ENCODE measurements at places on chromosomes 3 and 15.

DNA sequence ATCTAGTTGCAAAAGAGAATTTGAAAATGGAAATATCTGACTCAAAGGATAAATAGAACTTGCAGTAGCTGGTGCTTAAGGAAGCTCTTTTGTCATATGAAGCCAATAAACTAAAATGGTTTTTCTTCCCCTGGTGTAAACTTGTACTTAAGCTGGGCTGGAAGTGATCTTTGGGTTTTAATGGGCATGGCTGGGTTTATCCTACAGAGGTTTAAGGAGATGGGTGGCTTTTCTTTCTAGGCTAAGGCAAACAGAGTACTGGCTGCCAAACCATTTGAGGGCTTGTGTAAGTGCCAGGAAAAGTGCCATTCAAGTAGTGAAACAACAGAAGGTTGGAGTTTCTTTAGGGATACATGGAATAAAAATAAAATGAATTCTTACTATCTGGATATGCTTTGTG is 12.1 kb upstream of the UTS2B start:
- no peak for DNase-seq

DNA sequence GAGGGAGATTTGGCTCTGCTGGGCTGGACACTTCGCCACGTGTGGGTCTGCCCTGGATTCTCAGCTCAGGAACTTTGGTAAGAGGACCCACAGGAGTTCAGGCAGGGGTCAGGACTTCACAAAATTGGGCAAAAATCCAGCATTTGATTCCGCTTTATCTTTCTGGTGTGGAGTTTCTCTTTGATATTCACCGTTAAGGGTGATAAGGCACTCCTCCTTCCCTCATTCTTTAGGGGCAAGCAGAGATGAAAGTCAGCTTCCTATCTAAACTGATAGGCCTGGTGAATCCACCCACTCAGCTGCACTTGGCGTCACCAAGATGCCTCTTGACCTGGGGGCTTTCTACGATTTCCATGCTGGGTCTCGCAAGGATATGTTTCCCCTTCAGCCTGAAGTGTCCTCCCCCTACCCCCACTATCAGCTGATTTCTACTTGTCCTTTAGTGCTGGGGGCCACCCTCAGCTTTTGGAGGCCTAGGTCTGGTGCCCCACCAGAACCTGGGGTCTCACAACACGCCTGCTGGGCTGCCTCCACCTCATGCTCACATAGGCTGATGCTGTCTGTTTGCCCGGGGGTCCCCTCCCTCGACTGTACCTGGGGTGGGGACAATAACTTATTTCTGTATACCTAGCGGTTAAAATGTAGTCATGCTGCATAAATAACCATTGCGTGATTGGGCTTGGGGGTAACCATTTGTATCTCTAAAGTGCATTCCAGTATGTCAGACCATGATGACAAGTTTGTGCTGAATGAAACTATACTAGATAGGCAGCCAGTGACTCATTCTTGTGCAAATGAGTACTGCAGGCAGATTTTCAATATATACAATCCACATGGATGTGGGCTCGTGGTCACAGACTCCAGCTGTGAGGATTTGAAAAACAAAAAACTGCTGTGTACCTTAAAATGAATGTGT is 248.3 kb downstream of the ADAMTS17 start:
- no peak for DNase-seq

GRCh38 chr15:73873889-73874511 is 636 bp downstream of the TBC1D21 start:
- DNase-seq = no peak

GRCh38 chr3:18951333-18951732 is 197.0 kb upstream of the KCNH8 start:
- no peak for DNase-seq

DNA sequence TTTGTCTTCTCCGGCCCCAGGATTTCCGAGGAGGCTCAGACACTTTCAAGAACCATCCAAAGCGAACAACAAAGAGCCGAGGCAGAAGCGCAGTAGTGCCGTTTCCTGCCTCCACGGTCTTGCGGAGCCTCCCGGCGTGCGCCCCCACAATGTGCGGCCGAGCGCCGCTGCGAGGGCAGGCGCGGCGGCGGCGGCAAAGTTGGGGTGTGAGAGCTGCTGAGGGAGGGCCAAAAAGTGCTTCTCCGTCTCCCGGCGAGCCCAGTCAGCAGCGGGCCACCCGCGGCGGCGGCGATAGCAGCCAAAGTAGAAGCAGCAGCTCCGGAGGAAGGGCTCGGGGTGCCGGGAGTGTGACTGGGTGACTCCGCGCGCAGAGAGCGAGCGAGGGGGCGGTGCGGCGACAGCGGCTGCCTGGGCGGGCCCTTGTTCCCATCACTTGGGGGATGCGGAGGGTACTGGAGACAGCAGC is 749.1 kb downstream of the ROBO1 start:
- peak; percentile 17 for DNase-seq

DNA sequence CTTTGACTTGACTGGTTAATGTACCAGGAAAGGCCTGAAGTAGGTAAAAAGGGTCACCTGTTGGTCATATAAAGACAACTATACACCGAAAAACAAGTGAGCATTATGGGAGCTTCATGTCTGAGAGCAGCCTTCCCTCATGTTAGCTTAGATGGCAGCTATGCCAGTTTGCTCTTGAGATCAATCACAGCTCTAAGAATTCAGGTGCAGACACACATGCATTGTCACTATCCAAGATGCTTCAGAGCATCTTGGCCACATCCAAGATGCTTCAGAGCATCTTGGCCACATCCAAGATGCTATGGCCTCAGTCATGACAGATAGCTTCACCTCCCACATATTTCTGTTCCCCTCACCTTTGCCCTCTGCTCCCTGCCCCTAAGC is 15.5 kb downstream of the ZNF80 start:
- DNase-seq = no peak

DNA sequence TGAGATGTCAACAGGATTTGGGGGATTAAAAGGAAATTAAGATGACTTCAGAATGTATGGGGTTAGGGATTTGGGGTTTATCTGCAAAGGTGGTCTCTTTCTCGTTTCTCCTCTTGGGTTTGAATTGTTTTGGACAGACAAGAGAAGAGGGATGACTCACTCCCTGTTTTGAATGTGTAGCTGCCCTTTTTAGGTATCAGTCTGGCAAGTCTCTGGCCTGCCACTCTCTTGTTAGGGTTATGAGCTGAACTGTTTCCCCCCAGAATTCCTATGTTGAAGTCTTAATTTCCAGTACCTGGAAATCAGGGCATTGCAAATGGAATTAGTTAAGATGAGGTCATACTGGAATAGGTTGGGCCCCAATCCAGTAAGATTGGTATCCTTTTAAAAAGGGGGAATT is 291.7 kb downstream of the MEX3B start:
- DNase-seq = no peak

- DNase-seq = no peak
Observed at GRCh38 chr15:73254598-73254997, 114.2 kb downstream of the HCN4 start.

DNA sequence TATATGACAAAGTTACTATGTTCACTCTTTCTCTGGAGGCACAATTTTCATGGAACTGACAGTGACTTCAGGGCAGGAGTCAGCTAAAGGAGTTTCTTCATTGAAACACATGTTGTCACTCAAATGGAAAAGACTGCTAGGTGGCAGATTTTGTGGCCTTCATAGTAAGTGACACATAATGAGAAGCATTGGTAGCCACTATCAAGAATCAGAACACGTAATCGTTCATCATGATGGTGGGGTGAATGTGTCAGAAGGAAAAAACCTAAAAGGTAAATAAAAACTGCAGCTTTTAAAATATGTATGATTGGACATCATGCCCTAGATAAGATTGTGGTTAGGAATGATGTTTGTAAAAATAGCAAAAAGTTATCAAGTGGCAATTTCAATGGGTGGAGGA is 1491.0 kb downstream of the SI start:
- DNase-seq = no peak

DNA sequence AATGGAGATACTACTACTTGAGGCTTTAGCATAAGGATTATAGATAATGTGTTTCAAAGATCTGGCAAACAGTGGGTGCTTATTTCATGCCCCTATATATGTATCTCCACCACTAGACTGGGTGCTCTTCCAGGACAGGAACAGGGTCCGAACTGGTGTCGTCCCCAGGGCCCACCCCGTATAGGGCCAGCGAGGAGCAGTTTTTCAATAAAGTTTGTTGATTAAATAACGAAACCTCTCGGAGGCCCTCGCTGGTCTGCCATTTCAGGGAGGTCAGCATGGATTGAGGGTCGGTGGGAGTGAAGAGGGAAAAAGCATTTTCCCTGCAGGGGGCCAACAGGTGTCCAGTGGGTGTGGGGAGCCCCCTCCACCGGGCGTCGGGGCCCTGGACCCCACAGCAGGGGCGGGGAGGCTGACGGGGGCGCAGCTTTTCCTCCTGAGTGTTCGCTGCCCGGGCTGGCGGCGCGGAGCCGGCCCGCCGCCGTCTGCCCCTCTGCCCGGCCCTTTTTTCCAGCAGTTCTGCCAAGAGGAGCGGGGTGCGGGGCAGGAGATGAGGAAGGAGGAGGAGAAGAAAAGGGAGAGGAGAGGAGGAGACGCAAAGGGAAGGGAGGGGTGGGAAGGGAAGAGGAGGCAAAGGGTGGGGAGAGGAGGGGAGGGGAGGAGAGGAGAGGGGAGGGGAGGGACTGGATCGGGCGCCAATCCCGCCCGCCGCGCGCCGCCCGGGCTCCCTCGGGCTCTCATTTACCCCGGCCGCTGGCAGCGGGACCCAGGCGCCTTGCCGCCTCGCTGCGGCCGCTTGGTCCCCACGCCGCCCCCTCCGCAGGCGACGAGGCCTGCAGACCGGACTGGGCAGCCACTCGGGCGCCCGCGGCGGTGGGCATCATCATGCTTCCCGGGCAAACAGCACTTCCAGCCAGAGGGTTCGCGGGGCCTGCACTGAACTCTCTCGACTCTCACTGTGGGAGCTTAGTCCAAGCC is 66.3 kb downstream of the ISG20 start:
- DNase-seq = peak; percentile 20

DNA sequence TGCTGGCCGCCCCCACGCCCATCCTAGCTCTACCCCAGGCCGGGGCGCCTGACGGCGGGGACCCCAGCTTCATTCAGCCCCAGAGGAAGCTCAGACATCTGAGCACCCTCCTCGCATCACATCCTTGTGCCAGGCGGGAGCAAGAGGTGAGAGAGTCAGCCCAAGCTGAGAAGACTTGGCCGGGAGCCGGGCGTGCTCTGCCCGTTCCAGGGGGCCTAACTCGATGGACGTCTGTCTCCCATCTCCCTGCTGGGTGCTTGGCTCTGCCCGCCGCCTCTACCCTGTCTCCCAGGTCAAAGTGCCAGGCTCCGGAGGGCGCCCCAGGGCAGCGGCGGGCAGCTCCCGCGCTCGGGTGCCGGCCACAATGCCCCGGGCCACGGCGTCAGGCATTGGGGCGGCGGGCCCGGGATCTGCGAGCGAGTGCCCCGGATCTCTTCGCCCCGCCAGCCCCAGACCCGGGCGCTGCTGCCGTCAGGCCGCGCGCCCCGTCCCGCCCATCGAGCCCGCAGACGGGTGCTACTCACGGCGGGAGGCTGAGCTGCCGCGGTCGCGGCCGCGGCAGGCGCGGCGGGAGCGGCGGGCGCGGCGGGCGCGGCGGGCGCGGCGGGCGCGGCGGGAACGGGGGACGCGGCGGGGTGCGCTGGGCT is 388 bp downstream of the DAPK2 start:
- no peak for DNase-seq

GRCh38 chr15:40773902-40774301 is 4.1 kb downstream of the C15orf62 start:
- DNase-seq = no peak
